ENCODE measurements at places on chromosomes 7 and 10.

- no peak for DNase-seq
These were observed 12.4 kb upstream of the ACTA2 start for GRCh38 chr10:88964869-88965415.

DNA sequence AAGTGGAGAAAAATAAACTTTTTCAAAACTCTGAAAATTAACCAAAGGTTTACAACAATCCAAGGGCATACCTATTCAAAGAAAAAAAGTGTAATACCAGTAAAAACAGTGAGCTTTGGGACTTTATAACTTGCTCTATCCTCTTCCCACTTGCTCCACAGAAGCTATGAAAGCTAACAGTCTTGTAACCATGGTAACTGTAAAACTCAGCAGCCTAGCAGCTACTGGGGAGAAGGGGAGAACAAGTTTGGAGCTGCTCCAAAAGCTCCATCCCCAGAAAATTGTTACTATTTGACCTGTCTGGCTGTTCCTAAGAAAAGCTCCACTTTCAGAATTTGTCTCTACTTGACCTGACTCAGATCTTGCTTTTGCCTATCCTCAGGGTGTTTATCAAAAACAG, 191.5 kb downstream of the OTUD1 start:
- DNase-seq: no peak

DNA sequence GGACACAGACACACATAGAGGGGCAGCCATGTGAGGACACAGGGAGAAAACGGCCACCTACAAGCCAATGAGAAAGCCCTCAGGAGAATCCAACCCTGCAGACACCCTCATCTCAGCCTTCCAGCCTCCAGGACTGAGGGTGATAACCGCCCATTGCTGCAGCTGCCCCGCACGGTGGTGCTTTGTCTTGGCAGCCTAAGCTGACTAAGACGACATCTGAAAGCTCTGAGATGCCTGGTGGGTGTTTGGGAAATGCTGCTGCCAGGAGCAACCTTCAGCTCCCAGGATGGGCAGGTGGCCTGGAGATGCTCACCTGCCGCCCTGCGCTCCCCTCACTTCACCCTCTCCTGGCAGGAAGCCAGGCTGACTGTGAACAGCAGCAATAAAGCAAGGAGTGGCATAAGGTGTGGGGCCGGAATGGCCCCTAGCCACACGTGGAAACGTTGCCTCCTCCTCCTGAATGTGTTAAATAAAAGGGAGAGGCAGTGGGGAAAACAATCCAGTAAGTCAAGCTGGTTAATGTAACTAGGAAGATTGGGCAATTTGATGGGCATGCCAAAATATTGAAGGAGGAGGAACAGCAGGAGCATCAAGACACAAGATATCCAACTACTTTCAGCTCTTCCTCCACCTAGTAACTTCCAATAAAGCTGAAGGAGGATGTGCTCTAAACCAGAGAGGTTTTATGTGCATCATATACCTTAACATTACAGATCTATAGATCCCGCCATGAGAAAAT, 121.5 kb downstream of the TNS3 start:
- DNase-seq: no peak

DNA sequence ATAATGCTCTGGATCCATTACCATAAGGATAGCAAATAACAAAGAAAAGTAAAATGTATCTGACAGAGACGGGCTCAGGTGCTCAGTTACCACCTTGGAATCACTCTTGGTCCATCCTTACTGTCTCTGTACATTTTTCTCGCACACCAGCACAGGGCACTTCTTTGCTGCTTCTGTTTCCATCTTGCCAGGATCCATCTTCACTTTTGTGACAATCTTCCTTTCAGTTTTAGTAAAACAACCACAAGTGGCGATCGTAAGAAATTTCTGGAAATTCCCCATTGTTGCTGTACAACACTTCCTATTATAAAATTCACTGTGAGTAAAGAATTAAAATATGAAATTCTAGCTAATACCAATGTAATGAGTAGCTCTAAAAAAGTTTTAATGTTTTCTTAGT, 695.5 kb downstream of the GRM8 start:
- DNase-seq: no peak

GRCh38 chr7:77879272-77879671, 80.7 kb downstream of the PHTF2 start:
- no peak for DNase-seq

GRCh38 chr7:92303761-92304160, 58.0 kb downstream of the ANKIB1 start:
- DNase-seq: no peak

Measured in tibial artery (tissue), 4 donors.